ENCODE measurements at places on chromosomes 16 and 17.

- DNase-seq: peak; percentile 83
These were observed 55.3 kb downstream of the WDR45B start for GRCh38 chr17:82592767-82593589.

GRCh38 chr16:56190677-56191155, 573 bp upstream of the GNAO1 start:
- DNase-seq: no peak

DNA sequence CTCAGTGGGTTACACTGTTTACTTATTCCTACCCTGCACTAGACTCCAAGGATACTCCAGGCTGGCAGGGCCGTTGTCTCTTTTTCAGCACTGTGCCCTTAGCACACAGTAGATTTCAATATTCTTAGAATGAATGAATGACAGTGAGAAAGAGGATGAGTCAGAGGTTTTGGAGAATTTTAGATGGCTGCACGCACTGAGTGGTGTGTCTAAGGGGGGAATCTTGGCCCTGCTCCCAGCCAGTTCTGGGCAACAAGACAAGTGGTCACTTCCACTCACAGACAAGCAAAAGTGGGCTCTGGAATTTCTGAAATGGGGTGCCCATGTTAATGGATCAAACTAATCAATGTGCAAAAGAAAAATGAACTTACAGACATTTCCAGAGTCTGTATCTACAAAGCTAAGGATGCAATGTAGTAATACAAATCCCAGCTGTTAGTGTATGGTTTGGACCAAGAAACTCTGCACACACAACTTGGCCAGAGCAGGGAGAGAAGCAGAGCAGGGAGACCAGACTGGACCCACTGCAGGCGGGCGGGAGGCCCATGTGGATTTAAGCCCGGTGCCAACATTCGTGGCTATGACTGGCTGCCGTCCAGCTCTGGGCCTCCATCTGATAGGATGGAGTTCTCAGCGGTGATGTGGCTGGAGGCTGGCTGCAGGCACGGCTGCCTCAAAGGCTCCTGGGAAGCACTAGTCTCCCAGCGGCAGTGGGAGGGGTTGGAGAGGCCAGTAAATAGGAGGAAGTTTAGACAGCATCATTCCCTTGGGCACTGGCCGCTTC, 95.6 kb upstream of the CDYL2 start:
- DNase-seq: no peak

DNA sequence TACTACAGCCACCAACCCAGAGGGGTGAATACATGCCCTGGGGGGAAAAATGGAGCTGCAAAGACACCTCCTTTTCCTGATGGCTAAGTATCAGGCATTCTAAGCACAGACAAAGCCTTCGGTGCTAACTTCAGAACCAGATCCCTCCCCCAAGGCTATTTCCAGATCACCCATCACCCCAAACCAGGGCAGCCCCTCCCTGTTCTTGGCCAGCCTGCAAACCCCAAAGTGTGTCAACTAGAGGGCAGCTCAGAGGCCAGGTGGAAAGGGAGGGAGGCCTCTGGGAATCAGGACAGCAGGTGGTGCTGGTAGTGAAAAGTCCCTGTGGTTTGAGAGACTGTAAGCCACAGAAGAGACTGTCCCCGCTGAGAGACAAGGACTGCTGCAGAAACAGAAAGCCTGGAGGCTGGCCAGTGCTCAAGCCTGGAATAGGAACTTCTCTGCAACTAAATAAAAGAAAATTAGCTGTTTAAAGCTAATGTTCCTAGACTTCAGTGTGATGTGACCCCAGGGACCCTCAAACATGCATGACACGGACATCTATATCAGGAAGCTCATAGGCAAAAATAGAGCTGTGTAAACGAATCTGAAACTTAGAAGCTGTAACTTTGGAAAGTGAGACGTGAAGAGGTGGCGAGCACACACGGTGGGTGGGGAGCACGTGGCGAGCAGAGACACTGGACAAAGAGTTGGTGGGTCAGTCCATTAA, 9.1 kb downstream of the TUBG1 start:
- DNase-seq: no peak

GRCh38 chr17:64964796-64965195, 45.5 kb upstream of the LRRC37A3 start:
- no peak for DNase-seq

GRCh38 chr16:12965274-12965804, 63.9 kb downstream of the SHISA9 start:
- DNase-seq: no peak

DNA sequence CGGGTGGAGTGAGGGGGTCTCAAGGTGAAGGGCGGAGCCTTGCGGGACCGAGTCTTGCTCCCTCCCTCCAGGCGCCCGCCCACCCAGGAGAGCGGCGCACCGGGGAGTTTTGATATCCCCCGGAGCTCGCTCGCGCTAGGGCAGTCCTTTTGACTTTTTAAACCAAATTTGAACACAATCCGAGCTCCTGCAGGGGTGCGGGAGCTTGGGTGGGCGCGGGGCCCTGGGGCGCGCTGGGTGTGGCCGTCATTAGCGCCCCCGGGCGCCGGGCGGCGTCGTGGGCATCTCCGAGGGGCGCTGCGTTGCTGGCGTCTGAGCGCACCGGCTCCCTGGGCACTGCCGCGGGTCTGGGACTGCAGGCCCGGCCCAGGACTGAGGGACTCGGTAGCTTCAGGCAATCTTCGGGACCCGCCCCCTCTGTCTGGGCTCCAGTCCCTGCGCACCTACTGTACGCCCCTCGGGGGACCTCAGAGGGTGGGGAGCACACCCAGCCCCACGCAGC, 10.9 kb downstream of the MAF start:
- DNase-seq: no peak

- DNase-seq: peak; percentile 27
These were observed 249.7 kb upstream of the C16orf82 start for GRCh38 chr16:26816885-26817571.

DNA sequence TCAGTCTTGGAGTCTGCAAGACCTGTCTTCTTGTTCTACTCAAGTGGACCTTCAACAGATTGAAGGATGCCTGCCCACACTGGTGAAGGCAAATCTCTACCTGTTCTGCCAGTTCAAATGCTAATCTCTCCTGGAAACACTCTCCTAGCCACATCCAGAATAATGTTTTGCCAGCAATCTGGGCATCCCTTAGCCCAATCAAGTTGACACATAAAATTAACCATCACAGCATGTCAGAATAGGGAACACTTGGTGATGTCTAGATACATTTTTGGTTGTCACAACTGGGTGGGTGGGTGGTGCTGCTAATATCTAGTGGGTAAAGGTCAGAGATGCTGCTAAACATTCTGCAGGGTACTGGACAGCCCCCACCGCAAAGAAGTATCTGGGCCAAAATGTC, 744.9 kb upstream of the SOX9 start:
- no peak for DNase-seq

GRCh38 chr16:84999857-85000480, 11.4 kb downstream of the ZDHHC7 start:
- no peak for DNase-seq

GRCh38 chr16:80836202-80836601, 31.8 kb upstream of the CDYL2 start:
- no peak for DNase-seq

- peak; percentile 67 for DNase-seq
These were observed 10.5 kb downstream of the DOK4 start for GRCh38 chr16:57475711-57476339.

DNA sequence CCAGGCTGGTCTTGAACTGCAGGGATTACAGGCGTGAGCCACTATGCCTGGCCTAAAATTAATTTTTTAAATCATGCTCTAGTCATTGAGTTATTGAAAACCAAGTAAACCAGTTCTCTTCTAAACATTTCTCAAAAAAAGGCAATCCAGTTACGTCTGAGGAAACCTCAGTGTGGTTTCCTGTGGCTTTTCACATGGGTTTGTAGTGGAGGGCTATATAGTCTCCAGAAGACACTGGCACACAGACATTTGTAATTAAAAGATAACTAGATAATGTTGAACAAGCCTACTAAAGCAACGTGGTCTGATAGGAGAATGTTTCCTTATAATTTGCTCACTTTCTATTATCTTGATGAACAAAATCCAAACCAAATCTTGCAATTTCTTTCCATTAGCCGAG, 5.2 kb upstream of the TOB1 start:
- DNase-seq: peak; percentile 41

DNA sequence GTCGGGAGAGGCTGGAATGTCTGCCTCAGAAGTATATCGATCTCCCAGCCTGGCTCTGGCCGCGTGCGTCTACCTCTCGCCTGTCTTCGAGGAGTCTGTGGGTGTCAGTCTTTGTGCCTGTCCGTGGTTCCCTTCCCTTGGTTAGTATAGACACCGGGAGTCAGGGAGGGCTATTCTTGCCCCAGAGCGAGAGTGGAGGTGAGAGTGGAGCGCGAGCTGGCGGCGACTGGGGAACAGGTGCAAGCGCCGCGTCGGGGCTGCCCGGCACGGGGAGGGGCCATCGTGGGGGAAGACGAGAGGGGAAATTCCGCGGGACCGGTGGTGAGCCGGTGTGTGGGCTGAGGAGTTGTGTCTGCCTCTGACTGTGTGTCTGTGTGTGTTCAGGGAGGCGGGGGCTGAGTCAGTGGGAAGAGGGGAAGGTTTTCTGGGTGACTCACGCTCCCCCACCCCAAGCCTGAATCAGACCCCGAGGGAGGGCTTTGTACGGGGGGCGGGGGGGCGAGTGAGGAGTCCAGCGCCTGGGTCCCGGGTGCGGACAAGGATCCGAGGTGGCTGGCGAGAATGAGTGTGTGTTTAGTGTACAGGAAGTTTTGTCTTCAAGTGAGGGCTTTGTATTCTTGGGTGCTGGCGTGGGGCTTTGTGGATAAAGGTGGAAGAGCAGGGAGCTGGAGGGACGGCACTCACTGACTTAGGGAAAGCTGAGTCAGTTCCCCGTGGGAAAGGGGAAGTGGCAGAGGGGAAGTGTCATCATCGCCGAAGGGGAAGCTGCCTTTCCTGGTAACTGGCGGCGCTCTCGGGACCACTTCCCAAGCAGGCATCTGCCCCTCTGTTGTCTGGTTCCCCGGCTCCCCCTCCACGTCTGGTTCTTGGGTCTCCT, 8.6 kb downstream of the KDM6B start:
- DNase-seq: peak; percentile 96

GRCh38 chr17:51954232-51954765, 204.2 kb downstream of the CA10 start:
- DNase-seq: no peak

DNA sequence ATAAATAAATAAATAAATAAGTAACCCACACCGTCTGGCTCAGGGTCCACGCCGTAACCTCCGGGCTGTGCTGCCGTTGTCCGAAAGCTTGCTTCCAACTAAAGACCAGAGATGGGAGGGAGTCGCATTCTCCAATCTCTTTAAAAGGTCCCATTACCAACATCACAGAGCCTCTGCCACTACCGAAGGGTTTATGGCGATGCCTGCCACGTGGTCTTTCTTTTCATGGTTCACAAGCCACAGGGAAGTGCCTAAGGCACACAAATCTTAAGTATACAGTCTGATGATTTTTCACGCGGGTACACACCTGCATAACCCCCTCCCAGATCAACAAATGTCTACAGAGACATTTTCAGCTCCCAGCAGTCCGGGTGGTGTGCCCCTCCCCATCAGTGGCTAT, 1.4 kb downstream of the COTL1 start:
- peak; percentile 20 for DNase-seq

DNA sequence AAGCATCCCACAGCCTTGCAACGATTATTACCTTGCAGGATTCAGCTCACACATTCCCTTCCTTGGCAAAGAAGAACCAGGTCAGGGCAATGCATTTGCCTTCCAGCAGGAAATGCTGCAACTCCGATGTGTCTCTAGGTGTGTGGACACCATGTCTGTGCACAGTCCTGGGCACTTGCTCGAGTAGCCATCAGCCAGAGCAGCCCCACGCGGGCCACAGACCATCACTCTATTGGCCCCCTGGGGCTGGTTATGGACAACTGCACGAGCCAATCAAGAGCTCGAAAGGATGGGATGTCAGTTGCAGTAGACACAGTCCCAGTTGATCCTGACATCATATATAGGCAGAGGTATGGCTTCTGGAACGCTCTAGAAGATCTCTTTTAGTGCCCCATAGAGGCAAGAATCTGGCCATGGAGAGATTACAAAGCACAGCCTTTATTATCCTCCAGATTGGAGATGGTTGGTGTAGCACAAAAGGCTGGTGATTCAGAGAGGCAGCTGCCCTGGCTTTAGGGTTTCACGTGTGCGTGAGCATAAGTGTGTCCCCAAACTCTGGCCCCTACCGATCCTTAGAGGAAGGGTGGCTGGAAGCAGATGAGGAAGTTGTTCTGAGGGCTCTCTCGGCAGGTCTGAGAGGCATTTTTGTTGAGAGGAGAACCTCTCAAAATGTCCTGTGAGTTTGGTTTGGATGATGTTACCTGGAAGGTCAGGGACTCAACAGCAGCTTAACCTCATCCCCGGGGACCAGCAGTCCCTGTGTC, 403.8 kb downstream of the SEC14L1 start:
- DNase-seq: no peak

- peak; percentile 62 for DNase-seq
These were observed 37.6 kb downstream of the CTU2 start for GRCh38 chr16:88743693-88744576.

DNA sequence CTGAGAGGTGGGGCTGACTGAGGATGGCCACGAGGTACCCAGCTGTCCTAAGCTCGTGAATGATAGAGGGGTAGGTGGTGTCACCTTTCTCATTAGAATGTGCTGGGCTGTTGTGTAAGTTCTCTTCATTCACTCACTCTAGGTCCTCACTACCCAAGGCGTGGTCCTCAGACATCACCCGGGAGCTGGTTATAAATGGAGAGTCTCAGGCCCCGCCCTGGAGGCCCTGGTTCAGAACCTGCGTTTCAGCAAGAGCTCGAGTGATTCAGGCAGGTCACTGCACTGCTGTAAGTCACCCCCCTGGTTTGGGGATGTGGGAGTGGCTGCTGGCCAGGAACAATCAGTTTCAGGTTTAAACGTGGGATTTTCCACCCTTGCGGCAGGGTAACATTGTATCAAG, 139.8 kb downstream of the FOXL1 start:
- DNase-seq: no peak

- no peak for DNase-seq
These were observed at the start of gene CD300H for GRCh38 chr17:74567397-74567796. Gene CD300H (minus strand): TSS chr17:74567509.

DNA sequence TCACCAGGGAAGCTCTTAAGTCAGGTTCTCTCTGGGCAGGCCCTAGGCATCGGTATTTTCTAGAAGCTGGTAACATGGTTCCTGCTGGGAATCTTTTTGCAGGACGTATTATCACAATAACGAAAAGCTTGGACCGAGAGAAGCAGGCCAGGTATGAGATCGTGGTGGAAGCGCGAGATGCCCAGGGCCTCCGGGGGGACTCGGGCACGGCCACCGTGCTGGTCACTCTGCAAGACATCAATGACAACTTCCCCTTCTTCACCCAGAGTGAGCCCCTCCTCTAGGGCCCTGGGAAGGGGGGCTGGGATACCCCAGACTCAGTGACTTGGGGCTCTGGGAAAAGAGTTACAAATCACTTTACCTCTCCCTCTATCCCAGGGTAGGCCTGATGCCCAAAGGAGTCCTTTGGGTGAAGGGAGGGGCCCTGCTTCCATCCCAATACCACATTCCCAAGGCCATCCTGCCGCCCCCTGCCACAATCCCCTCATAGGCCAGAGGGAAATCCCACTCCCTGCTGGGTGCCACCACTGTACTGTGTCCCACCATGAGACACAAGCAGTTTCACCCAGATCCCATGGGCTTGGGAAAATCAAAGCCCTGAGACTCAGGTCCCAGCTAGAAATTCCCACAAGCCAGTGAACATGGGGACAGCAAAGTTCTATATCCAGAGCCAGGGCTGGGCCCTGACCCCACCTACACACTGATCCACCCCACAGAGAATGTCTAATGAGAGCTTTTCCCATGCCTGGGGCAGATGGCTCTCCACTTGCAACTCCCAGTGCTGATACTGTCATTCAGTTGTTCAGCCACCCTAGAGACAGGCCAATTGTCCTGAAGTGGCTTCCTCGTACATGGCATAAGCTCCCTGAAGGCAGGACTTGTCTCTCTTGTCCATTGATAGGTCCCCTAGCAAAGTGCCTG, 23.0 kb downstream of the CDH5 start:
- no peak for DNase-seq

GRCh38 chr17:42118126-42118510, 3.0 kb downstream of the KAT2A start:
- no peak for DNase-seq
